Adrenal gland (tissue), 19 donors: ENCODE measurements at places on chromosomes 6 and 20. TPM values are rescaled to one million over a fixed set of nuclear protein-coding genes. Genes with fewer than 3 reads are reported as not detected.

DNA sequence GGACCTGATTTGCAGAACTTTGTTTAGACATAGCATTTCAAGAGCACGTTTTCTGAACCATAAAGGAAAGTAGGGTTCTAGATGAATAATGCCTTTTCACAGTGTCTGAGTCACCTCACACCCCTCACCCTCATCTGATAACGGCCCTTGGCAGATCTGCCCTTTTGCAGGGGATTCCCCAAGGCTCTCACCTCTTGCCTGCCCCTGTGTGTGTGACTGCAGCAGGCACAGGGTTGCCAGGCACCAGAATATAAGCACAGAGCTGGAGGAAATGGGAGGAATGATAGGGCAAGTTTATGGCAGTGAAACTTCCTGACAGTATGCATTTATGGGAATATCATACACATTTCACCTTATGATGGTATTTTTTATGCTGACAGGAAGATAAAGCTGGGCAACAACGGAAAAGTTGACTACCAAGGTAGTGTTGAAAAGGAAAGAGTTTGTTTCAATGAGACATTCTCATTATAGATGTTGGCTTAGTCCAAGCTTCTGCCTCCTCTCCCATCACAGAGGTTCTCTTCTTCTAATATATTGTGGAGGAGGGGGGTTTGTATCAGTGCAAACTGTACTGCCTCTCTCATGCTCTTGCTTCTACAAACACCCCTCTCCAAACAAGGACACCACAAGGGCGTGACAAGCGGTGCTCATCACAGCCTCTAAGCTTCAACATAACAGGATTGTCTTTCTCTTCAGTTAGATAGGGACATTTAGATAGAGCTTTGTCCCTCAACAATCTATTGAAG, 101.5 kb upstream of the BACH2 start:
- H3K27me3 ChIP-seq = no peaks in the 10 kb centered on the region
- H3K36me3 ChIP-seq = no peaks in the 10 kb centered on the region
- H3K4me1 ChIP-seq = no peaks in the 10 kb centered on the region
- H3K4me3 ChIP-seq = no peak overlapping the region
- no peak overlapping the region for H3K27ac ChIP-seq

The LY6G6C gene
- not detected for total RNA-seq

- H3K27me3 ChIP-seq = no peaks in the 10 kb centered on the region
- DNase-seq = peak; percentile 51
- H3K4me3 ChIP-seq = no peak overlapping the region
- H3K36me3 ChIP-seq = no peaks in the 10 kb centered on the region
- no peak overlapping the region for H3K27ac ChIP-seq
- H3K4me1 ChIP-seq = no peaks in the 10 kb centered on the region
Measured at GRCh38 chr20:57458400-57459160, 66.4 kb downstream of the CTCFL start.

DNA sequence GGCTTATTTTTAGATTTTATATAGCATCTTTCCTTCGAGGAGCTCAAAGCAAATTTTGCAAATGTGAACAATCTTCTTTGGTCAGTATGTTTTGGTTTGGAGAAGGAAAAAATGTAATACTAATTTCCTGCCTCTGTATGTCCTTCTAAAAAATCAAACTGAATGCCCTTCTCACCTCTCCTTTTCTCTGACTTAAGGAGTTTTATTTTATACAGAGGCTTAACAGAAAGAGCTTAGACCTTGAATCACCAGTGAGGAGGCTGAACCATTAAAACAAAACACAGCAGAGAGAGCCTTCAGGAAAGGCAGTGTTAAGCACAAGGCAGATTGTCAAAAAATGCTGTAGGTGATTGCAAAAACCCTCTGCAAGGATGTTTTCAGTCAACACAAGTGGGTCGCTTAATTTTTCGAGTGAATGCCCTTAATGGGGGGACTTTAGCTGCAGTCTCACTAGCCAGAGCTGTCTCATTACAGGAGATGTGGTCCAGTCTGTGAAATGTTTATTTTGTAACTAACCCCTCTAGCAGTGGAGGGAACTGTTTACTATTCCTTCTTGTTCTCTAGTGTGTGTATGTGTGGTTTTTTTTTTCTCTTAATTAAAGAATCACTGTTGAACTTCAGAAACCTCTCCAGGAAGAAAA, 481.3 kb upstream of the CITED2 start:
- no peaks in the 10 kb centered on the region for H3K27me3 ChIP-seq
- DNase-seq = no peak
- H3K4me1 ChIP-seq = no peaks in the 10 kb centered on the region
- no peak overlapping the region for H3K4me3 ChIP-seq
- H3K27ac ChIP-seq = no peak overlapping the region

DNA sequence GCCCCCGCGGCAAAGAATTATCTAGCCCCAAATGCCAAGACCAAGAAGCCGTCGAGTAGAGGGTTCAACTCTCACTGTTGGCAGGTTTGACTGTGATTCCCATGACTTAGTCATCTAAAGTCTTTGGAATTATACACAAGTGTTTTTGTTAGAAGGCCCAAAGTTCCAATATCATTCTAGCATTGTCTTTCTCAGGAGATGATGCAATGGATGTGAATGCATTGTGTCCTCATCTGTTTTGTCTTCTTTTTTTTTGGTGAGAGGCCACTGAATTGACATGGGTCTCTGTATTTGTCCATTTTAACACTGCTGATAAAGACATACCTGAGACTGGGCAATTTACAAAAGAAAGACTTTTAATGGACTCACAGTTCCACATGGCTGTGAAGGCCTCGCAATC, 290.5 kb upstream of the ZFP64 start:
- no peaks in the 10 kb centered on the region for H3K27me3 ChIP-seq
- H3K4me3 ChIP-seq = no peak overlapping the region
- no peaks in the 10 kb centered on the region for H3K36me3 ChIP-seq
- no peak for DNase-seq

DNA sequence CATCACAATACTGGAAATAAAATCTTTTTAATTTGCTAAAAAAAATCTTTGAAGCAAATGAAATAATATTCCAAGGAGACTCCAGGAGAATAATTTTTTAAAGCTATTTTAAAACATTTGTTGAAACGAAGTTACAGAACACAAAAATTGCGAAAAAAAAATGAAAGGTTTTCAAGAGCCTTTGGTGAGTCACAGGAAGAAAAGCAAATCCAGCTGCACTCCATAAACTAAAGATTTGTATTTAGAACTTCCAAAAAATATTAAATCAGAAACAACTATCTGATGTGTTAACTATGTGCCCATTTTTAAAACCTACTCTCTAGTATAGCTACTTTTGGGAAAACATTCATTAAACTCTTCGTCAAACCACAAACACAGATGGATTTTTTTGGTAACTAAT, 23.6 kb downstream of the PDSS2 start:
- H3K36me3 ChIP-seq = no peaks in the 10 kb centered on the region
- H3K4me1 ChIP-seq = peaks cover 11% of the 10 kb centered on the region
- DNase-seq = no peak
- no peaks in the 10 kb centered on the region for H3K27me3 ChIP-seq
- no peak overlapping the region for H3K4me3 ChIP-seq

DNA sequence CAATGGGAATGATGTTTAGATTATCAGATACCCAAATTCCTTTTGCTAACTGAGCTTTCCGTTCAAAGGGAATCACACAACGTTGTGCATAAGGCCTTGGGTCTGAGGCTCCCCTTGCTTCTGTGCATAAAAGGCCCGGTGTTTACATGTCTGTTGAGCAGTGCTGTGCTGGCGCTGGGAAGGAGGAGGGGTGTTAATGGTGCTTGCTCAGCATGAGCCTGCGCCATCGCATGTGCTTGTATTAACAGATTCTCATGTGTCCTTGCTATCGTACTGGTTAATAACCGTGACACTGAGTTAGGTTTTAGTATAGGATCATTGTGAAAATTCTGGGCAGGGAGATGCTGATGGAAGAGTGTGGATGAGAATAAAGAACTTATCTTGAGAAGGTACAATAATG, 62.3 kb upstream of the TRAF3IP2 start:
- no peak overlapping the region for H3K4me3 ChIP-seq
- H3K36me3 ChIP-seq = no peaks in the 10 kb centered on the region

The HUS1B gene
- 0.32 TPM for total RNA-seq

The RIPOR2 gene
- 2.3 TPM for total RNA-seq

DNA sequence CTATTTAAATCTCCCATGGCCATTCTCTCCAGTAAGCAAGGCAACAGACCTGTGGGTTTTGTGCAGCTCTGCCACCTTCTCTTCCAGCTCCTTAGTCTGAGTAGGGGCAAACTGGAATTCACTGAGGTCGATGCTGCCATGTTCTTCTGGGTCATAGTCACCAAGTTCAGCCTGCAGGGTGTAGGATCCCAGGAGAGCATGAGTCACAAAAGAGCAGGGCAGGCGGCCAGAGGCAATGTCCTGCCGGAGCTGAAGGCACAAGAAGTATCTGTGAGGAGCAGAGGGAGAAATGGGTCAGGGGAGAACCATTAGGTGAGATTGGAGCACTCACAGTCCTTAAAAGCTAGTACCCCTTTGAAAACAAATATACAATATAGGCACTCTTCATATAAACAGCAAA, 73.7 kb downstream of the SMLR1 start:
- no peaks in the 10 kb centered on the region for H3K36me3 ChIP-seq
- no peak overlapping the region for H3K27ac ChIP-seq
- H3K27me3 ChIP-seq = no peaks in the 10 kb centered on the region
- DNase-seq = peak; percentile 84

The KIF6 gene
- total RNA-seq = 0.55 TPM

The WASF1 gene
- 11.4 TPM for total RNA-seq
